Neuronal stem cell (in vitro differentiated cells): ENCODE measurements at places on chromosomes 1 and 21.

- peak; percentile 50 for DNase-seq
- H3K27ac ChIP-seq: no peak overlapping the region
- no peaks in the 10 kb centered on the region for H3K27me3 ChIP-seq
- no peak overlapping the region for H3K4me3 ChIP-seq
- H3K4me1 ChIP-seq: peaks cover 5% of the 10 kb centered on the region
- no peaks in the 10 kb centered on the region for H3K36me3 ChIP-seq
These were observed 2.3 kb downstream of the LDLRAD2 start for GRCh38 chr1:21814241-21814918.

GRCh38 chr21:42526379-42526727 lies 12.7 kb downstream of the SLC37A1 start:
- H3K27ac ChIP-seq: no peak overlapping the region
- no peak overlapping the region for H3K4me3 ChIP-seq
- H3K27me3 ChIP-seq: no peaks in the 10 kb centered on the region
- no peaks in the 10 kb centered on the region for H3K36me3 ChIP-seq
- no peak for DNase-seq
- H3K4me1 ChIP-seq: peaks cover 14% of the 10 kb centered on the region

DNA sequence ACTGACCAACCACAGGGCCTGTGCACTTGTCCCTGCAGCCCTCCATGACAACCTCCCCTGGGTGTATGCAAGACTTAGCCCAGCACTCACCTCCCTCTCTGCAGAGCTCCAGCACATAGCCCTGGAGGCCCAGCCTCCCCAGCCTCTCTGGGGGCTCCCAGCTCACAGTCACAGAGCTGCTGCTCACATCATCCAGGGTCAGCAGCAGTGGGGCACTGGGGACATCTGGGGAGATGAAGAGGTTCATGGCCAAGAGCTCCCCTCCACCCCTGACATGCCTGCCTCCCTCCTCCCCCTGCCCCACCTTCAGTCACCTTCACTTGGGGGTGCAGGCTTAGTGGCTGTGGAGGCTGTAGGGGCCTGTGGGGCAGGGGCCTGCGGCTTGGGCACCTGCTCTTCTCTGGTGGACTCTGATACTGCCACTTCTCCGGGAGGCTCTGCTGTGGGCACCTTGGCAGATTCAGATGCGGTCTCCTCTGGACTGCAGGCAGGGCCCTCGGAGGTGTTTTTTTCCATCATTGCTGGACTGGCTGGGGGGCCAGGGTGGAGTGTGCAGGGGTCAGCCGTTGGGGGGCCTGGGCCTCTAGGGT lies at the start of gene MYBPH:
Gene MYBPH (minus strand): TSS at position 590 of the 590 bp plus-strand sequence. CDS start 71 bp downstream, at position 519.
- no peaks in the 10 kb centered on the region for H3K36me3 ChIP-seq
- H3K27me3 ChIP-seq: no peaks in the 10 kb centered on the region
- H3K27ac ChIP-seq: no peak within 1 kb of the TSS
- no peak within 1 kb of the TSS for H3K4me3 ChIP-seq
- DNase-seq: no peak
- peaks cover 17% of the 10 kb centered on the region for H3K4me1 ChIP-seq

GRCh38 chr1:232886271-232886670 lies 64.1 kb upstream of the NTPCR start:
- DNase-seq: no peak
- peaks cover 3% of the 10 kb centered on the region for H3K4me1 ChIP-seq
- no peaks in the 10 kb centered on the region for H3K27me3 ChIP-seq
- no peaks in the 10 kb centered on the region for H3K36me3 ChIP-seq
- no peak overlapping the region for H3K4me3 ChIP-seq

- H3K27me3 ChIP-seq: no peaks in the 10 kb centered on the region
- H3K4me3 ChIP-seq: no peak overlapping the region
- peaks cover 14% of the 10 kb centered on the region for H3K4me1 ChIP-seq
These were observed 286.1 kb downstream of the LRRIQ3 start for GRCh38 chr1:73911849-73912248.

GRCh38 chr21:17388226-17388625 lies 124.6 kb upstream of the CXADR start:
- no peak for DNase-seq
- H3K27me3 ChIP-seq: no peaks in the 10 kb centered on the region
- no peak overlapping the region for H3K4me3 ChIP-seq
- no peaks in the 10 kb centered on the region for H3K4me1 ChIP-seq

- H3K27ac ChIP-seq: peak overlapping the region; percentile 3
- H3K36me3 ChIP-seq: no peaks in the 10 kb centered on the region
- H3K4me3 ChIP-seq: no peak overlapping the region
- peaks cover 2% of the 10 kb centered on the region for H3K4me1 ChIP-seq
These were observed 6.5 kb upstream of the ATP1A4 start for GRCh38 chr1:160144921-160145320.

GRCh38 chr1:234486858-234487840 lies 8.2 kb upstream of the TARBP1 start:
- no peaks in the 10 kb centered on the region for H3K27me3 ChIP-seq

GRCh38 chr1:46517010-46517600 lies 27.5 kb downstream of the DMBX1 start:
- H3K4me3 ChIP-seq: no peak overlapping the region
- H3K4me1 ChIP-seq: peaks cover 8% of the 10 kb centered on the region
- H3K27ac ChIP-seq: no peak overlapping the region
- DNase-seq: peak; percentile 54

GRCh38 chr1:81307786-81308185 lies 492.9 kb upstream of the ADGRL2 start:
- no peaks in the 10 kb centered on the region for H3K36me3 ChIP-seq
- no peak overlapping the region for H3K27ac ChIP-seq
- no peaks in the 10 kb centered on the region for H3K27me3 ChIP-seq

GRCh38 chr1:201275253-201275666 lies 8.0 kb upstream of the PKP1 start:
- DNase-seq: no peak
- no peaks in the 10 kb centered on the region for H3K36me3 ChIP-seq
- peaks cover 25% of the 10 kb centered on the region for H3K27me3 ChIP-seq
- H3K4me1 ChIP-seq: peaks cover 2% of the 10 kb centered on the region

DNA sequence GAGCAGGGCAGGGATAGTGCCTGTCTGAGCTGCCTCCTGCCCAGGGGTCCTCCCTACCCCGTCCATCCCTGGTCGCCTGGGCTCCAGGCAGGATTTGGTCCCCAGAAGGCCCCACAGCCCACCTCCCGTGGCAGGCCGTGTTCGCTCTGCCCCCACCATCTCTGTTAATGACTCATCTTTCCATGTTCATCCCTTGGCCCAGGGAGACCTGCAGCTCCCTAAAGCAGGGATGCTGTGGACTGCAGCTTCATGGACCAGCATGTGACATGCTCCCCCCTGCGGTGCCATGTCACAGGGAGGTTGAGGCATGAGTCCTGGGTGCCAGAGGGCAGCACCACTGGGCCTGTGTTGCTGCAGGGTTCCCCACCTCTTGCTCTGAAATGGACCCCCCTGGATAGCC lies 26.8 kb downstream of the UBASH3A start:
- H3K27ac ChIP-seq: no peak overlapping the region
- H3K27me3 ChIP-seq: no peaks in the 10 kb centered on the region
- no peaks in the 10 kb centered on the region for H3K36me3 ChIP-seq
- no peaks in the 10 kb centered on the region for H3K4me1 ChIP-seq
- DNase-seq: no peak
- no peak overlapping the region for H3K4me3 ChIP-seq

DNA sequence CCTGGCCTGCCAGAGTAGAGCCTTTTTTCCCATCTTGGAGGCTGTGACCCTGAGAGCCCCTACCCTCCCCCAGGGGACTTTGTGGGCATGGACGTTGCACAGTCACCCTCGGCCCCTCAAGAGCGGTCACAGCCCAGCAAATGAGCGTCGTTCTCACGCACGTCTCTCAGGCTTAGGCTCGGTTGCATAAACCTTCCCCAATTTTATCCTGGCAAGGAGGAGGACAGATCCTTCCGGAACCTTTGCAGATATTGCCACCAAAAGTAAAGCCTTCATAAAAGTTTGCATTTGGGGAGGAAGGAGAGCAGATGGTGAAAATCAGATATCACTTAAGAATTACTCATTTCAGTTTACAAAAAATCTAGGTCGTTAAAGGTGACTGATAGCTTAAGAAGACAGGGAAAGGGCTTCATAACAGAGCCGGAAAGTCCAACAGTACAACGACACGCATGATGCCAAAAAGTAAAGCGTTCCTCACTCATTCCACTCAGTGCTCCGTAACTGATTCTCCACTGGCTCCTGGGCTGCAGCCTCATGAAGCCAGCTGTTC lies 29.3 kb downstream of the PDE9A start:
- no peaks in the 10 kb centered on the region for H3K27me3 ChIP-seq
- H3K4me3 ChIP-seq: no peak overlapping the region
- no peak for DNase-seq
- no peak overlapping the region for H3K27ac ChIP-seq
- no peaks in the 10 kb centered on the region for H3K4me1 ChIP-seq
- peaks cover 14% of the 10 kb centered on the region for H3K36me3 ChIP-seq

GRCh38 chr1:16920951-16921350 lies 780 bp upstream of the CROCC start:
- peak overlapping the region; percentile 85 for H3K27ac ChIP-seq
- H3K4me1 ChIP-seq: peaks cover 15% of the 10 kb centered on the region
- no peaks in the 10 kb centered on the region for H3K36me3 ChIP-seq

DNA sequence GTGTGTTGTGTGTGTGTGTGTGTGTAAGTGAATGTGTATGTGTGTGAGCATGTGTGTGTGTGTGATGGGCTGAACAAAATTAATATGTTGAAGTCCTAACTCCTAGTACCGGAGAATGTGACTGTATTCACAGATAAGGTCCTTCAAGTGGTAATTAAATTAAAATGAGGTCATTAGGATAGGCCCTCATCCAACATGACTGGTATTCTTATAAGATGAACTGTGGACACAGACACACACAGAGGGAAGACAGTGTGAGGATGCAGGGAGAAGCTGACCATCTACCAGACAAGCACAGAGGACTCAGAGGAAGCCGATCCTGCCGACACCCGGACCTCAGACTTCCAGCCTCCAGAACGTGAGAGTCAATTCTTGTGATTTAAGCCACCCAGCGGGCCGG lies 91.2 kb upstream of the PGBD5 start:
- DNase-seq: no peak
- no peak overlapping the region for H3K27ac ChIP-seq
- no peak overlapping the region for H3K4me3 ChIP-seq
- H3K4me1 ChIP-seq: no peaks in the 10 kb centered on the region

GRCh38 chr1:104746994-104747393 lies 997.3 kb downstream of the AMY1C start:
- no peak overlapping the region for H3K27ac ChIP-seq
- no peaks in the 10 kb centered on the region for H3K4me1 ChIP-seq
- H3K36me3 ChIP-seq: no peaks in the 10 kb centered on the region

DNA sequence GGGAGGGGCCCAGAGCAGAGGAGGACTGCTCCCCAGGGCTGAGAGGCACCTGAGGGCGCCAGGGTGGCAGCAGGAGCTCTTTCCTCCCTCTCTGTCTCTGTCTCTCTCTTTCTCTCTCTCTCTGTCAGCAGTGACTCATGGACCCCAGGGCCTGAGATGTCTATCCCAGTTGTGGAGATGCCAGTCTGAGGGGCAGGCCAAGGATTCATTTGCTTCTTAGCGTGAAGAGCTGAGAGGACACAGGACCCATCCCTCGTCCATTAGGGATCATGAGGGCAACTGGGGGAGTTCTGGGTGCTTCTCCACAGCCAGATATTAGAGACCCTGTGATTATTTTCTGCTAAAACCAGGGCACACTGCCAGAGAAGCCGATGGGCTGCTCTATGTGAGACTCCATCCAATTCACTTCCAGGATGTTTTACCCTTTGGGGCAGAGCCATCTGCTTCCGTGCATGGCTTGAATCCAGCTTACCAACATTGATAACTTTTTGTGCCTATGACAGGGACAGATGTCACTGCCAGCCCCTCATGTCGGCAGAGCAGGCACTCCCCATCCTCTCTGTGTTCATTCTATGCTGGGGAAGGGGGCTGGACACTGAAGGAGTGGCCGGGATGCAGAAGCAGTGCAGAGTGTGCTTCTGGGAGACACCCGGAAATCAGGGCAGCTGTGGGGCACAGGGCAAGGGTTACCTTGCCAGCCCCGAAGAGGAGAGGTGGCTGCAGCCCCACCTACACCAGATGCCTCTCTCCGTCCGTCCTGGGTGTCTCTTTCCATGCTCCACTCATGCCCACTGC lies 4.1 kb upstream of the PCBP3 start:
- H3K4me3 ChIP-seq: no peak overlapping the region
- H3K36me3 ChIP-seq: no peaks in the 10 kb centered on the region
- H3K27ac ChIP-seq: no peak overlapping the region
- DNase-seq: no peak
- H3K27me3 ChIP-seq: peaks cover 44% of the 10 kb centered on the region

DNA sequence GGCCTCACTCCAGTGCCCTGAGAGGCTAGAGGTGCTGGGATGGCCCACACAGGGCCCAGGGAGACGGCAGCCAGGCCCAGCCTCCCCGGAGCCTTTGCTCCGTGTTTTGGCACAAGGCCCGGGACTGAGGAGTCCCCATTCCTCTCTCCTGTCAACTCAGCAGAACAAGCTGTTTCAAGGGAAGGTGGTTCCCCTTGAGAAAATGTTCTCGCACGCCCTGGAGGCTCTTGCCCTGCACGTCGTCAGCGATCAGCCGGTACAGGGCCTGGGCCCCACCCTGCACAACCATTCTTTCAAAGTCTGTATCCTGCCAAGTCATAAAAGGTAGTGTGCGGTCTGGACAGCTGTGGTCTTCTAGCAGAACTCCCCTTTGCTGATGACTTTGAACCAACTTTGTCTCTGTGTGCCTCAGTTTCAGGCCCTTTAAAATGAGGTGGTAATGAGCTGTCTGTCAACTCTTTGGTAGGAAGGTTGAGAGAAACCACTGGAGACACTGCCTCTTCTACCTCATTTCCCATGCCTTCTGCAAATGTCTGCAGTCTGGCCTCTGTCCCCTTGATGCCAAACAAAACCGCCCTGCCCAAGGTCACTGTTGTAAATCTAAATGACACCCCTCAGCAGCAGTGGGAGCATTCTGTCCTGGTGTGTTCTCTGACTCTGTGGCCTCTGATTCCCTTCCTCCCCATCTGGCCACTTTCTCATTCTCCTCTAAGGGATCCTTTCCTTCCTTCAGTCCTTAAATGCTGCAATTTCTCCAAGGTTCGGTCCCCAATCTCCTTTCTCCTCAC lies 138.6 kb upstream of the JUN start:
- no peaks in the 10 kb centered on the region for H3K27me3 ChIP-seq
- no peak overlapping the region for H3K27ac ChIP-seq

DNA sequence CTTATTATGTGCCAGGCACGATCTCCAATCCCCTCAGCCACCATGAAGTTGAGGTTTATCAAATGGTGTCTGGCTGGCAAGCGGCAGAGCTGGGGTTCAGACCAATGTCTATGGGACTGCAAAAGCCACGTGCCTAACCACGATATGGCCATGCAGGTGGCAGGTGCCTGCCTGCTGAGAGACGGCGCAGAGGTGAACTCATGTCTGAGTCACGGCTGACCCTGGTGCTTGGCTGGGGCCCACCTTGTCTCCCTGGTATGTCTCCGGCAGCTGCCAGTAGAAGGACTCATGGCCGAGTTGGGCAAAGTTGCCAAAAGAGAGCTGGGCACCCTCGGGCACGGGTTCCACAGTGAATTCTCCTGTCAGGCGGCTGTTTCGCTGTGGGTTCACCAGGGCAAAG lies 59.9 kb downstream of the LDLRAD2 start:
- no peaks in the 10 kb centered on the region for H3K27me3 ChIP-seq
- DNase-seq: no peak
- H3K36me3 ChIP-seq: peaks cover 69% of the 10 kb centered on the region
- no peak overlapping the region for H3K4me3 ChIP-seq
- H3K4me1 ChIP-seq: peaks cover 2% of the 10 kb centered on the region

GRCh38 chr1:14980621-14981218 lies 172.8 kb upstream of the TMEM51 start:
- no peak overlapping the region for H3K4me3 ChIP-seq
- H3K4me1 ChIP-seq: peaks cover 19% of the 10 kb centered on the region
- DNase-seq: peak; percentile 26
- no peaks in the 10 kb centered on the region for H3K36me3 ChIP-seq
- no peaks in the 10 kb centered on the region for H3K27me3 ChIP-seq

GRCh38 chr1:220291580-220291979 lies 19.3 kb upstream of the RAB3GAP2 start:
- H3K4me3 ChIP-seq: no peak overlapping the region
- no peak for DNase-seq
- peaks cover 6% of the 10 kb centered on the region for H3K4me1 ChIP-seq
- H3K27me3 ChIP-seq: no peaks in the 10 kb centered on the region
